Retinal pigment epithelial cell (primary cell): ENCODE measurements at places on chromosomes 2 and 18.

DNA sequence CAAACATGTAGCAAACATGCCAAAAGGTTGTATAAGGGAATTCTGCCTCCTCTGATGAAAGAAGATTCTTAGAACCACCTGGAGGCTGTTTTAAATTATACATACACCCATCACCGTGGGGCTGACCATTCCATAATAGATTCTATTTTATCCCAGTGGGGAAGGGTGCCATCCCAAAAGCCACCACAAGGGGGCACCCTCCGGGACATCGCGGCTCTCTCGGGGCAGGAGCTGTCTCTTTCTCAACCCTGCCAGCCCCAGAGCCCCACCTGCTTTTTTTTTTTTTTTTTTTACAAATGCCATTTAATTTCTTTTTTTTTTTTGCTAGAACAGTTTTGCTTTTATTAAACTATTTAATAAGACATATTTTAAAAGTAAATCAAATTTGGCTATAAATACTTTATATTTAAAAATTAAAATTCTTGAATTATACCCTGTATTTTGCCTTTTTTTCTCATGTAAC lies 8.6 kb upstream of the MTCL1 start:
- DNase-seq: no peak

GRCh38 chr2:127321303-127321702 lies 27.4 kb upstream of the ERCC3 start:
- DNase-seq: no peak

- peak; percentile 91 for DNase-seq
Observed at GRCh38 chr2:18047896-18048657, 169.6 kb downstream of the KCNS3 start.

DNA sequence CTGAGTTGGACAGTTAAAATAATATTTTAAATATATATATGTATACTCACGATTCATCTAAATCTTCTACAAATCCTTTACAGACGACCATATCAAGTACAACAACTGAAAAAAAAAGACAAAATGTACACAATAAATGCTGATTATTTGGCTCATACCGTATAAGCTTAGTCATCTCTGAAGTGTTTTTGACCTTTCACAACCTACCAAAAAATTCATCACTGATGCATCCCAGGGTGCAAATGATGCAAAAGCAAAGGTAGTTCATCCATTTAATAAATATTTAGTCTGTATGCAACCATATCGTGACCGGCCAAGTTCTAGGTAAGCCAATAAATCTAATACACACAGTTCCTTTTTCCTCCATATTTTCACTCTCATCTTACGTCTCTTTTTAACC lies 1.1 kb downstream of the TMX3 start:
- no peak for DNase-seq

DNA sequence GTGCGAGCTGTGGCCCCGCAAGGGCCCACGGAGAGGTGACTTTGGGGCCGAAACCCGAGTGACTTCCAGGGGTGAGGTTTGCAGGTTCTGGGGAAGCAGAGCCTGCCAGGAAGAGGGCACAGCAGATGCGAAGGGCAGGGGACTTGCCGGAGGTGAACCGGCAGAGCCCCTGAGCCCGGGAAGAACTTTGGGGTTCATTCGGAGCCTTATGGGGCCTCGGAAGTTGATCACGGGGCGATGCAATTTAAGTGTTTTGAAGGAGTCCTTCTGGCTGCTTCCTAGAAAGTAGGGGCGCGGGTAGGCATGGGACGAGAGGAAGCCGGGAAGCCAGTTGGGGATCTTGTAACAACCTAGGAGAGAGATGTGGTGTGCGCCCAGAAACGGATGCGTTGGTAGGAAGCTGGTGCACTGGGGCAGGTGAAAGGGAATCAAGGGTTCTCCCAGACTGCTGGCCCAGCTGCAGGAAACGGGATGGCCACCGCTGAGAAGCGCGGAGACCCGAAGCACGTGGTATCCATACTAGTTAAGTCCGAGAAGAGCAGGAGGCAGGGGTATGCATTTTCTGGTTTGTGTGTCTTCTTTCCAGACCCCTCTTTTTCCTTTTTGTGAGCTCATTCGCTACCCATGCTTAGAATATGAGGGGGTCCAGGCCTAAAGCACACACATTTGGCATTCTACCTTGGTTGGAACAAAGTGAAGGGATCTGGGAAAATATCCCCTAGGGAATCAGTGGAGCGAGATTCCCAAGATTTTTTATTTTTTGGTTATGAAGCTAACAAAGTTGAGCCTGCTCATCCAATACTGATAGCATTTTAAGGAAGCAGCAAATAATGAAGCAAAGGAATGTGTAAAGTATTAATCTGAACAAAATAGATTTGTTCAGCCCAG lies 758 bp downstream of the SCLY start:
- DNase-seq: no peak

DNA sequence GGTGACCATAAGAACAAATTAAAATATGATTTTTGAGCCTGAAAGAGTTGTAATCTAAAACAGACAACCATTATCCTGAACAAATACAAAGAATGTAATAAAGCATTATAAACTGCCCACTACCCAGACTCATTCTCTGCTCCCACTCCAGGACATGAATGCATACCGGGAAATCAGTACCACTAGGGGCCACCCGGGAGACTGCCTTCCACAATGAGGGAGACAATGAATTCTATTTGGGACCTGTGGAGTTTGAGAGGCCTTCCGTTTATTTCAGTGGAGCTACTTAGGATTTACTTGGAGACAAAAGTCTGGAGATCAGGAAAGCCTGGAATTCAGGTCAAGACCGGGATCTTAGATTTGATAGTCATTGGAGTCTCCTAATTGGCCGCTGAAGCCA lies 50.0 kb downstream of the NAB1 start:
- DNase-seq: no peak

DNA sequence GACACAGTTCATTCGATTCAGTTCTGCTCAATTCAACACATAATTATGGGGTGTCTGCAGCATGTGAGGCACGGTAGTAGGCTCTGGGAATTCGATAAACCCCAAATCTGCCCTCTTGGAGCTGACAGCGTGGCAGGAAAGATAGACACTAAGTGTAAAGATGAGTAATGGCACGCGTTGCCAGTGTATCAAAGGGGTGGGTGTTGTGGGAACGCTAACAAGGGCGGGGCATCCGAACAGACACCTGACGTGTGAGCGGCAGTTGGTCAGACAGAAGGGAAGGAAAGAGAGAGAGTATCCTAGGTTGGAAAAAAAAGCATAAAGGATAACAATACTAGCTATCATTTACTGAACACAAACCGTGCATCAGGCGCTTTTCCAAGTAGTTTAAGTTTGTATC lies 125.7 kb upstream of the HAAO start:
- no peak for DNase-seq

DNA sequence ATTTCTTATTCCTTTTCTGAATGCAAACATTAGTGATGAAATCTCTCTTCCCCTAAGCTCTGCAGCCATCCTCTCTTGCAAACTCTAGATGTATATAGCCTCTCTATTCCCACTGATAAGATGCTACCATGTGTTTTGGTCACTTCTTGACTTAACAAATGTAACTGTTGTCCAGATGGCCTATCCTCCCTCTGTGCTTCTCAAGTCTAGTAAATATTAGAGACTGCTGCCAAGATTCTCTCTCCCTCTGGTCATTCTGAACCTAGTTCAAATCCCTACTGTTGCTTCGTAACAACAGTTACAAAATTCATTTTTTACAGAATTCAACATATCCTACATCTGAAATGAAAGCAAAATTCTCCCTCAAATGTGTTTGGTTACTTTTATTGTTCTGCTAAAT lies 156.6 kb downstream of the TXNL1 start:
- no peak for DNase-seq
